ENCODE measurements at places on chromosomes 5 and 9.
A peak's percentile ranks its signal among the peaks of the same experiment; 100 is the strongest.

- peak; percentile 54 for DNase-seq
Observed at GRCh38 chr5:74648835-74649293, 8.3 kb upstream of the ENC1 start.

DNA sequence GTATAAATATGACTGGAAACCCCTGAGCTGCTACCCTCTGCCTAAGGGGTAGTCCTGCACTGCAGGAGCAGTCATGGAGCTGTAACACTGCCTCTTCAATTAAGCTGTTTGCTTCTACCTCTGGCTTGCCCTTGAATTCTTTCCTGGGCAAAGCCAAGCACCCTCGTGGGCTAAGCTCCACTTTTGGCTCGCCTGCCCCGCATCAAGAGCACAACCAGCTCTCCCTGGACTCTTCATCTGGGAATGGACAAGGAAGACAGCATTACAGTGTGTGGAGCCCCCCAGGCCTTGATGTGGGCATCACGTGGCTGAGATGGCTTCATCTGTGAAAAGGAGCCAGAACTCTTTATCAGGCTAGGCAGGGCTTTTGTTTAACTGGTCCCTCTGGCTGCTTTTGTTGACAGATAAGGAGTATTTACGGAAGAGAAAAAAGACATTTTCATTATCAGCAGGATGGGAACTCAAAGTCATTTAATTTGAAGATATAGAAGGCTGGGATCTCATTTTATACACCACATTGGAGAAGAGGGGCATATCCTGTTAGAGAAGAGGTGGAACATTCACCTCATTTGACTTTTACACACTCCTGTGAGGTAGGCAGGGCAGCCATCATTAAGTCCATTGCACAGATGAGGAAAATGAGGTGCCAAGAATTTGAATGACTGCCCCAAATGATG, 137.8 kb downstream of the SEMA6A start:
- no peak for DNase-seq

GRCh38 chr5:148815578-148815977, 10.8 kb upstream of the ADRB2 start:
- DNase-seq: no peak

DNA sequence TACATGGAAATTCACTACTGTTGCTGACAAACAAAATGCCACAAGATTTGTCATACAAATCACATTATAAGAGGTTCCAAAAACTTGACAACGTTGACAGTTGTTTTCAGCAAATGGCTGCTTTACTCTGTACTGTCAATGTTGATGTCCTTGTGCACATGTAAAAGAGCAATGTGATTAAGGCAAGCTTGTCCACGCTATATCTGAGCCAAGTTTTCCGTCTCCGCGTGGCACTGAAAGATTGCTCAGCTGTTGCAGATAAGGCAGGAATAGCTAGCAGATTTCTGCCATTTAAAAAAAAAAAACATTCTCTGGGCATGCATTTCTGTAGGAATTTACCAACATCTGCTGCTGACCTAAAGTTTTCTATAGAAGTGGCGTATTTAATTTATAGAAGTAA, 46.4 kb upstream of the MEF2C start:
- no peak for DNase-seq

GRCh38 chr9:4548811-4549725, 58.8 kb downstream of the SLC1A1 start:
- DNase-seq: no peak

Data from NCI-H1694 (cell line).